Activated T-cell treated with anti-CD3 and anti-CD28 coated beads, Interleukin-2, amount 50 U/mL, for 72 hours (primary cell): ENCODE measurements at places on chromosomes 1 and 21.

GRCh38 chr21:35316933-35317332 lies 267.8 kb upstream of the RUNX1 start:
- no peak overlapping the region for H3K27ac ChIP-seq
- no peak overlapping the region for H3K4me3 ChIP-seq
- peak; percentile 23 for DNase-seq

DNA sequence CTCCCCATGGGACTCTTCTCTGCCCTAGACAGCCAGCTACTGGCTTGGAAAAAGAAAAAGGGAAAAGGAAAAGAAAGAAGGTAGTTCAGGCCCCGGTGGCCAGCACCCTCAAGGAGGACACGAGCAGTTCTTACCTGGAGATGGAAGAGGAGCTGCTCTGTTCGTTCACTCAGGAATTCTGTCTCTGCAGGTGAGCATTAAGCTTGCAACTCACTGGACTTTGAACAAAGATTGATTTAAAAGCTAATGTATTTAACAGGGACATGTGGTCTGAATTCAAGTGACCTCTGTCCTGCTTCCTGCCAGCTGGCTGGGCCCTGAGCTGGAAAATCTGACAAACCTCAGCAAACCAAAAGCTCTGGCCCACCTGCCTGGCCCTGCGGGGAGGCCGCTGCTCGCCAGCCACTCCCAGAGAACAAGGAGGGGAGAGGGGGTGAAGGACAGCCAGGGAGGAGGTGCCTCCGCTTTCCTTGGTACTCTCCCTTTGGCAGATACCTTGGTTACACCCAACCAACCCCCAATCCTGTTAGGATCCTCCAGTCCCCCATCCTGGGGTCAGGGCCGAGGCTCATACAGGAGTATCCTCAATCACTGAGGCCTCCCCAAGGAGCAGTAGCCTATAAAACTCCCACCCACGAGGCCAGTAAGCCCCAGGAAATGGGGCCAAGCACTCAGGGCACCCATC lies at the start of gene PDZK1:
PDZK1 (minus strand) TSS at position 186 of the 685 bp plus-strand sequence. CDS start 19,347 bp downstream, outside the sequence.
- no peak within 1 kb of the TSS for H3K27ac ChIP-seq
- no peaks in the 10 kb centered on the region for H3K27me3 ChIP-seq
- no peaks in the 10 kb centered on the region for H3K36me3 ChIP-seq
- H3K4me3 ChIP-seq: no peak within 1 kb of the TSS

- peaks cover 26% of the 10 kb centered on the region for H3K27me3 ChIP-seq
- no peaks in the 10 kb centered on the region for H3K36me3 ChIP-seq
- DNase-seq: no peak
- no peak overlapping the region for H3K4me3 ChIP-seq
- no peak overlapping the region for H3K27ac ChIP-seq
- peaks cover 14% of the 10 kb centered on the region for H3K4me1 ChIP-seq
Measured at GRCh38 chr21:45356251-45356650, 48.7 kb upstream of the COL18A1 start.

GRCh38 chr1:3193811-3194210 lies 124.8 kb downstream of the PRDM16 start:
- H3K27me3 ChIP-seq: no peaks in the 10 kb centered on the region
- DNase-seq: no peak
- no peaks in the 10 kb centered on the region for H3K36me3 ChIP-seq
- H3K27ac ChIP-seq: no peak overlapping the region

DNA sequence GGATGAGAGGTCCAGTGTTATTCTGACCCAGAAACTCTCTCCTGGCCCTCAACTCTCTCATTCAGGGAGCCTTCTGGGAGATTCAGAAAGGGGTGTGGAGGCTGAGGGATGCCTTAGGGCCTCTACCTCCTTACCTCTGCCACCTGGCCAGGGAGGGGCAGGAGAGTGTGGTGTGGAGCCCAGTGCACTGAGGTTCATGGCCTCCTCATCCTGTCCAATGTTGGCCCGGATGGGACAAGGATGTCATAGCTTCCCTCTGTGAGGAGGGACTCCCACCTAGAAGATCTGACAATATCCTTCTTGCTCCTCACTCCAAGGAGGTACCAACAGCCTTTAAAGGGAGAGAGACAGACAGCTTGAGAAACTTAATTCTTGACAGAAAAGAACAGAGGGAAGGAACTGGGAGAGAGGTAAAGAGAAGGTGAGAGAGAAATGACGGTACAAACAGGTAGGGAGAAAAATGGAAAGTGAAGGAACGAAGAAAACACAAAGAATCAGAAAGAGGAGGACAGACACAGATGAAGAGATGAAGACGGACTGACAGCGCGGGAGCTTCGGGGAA lies 779 bp downstream of the BEND5 start:
- peak overlapping the region; percentile 61 for H3K27ac ChIP-seq
- peaks cover 7% of the 10 kb centered on the region for H3K36me3 ChIP-seq
- H3K4me3 ChIP-seq: peak overlapping the region; percentile 89
- peaks cover 7% of the 10 kb centered on the region for H3K27me3 ChIP-seq
- peaks cover 34% of the 10 kb centered on the region for H3K4me1 ChIP-seq
- DNase-seq: no peak

DNA sequence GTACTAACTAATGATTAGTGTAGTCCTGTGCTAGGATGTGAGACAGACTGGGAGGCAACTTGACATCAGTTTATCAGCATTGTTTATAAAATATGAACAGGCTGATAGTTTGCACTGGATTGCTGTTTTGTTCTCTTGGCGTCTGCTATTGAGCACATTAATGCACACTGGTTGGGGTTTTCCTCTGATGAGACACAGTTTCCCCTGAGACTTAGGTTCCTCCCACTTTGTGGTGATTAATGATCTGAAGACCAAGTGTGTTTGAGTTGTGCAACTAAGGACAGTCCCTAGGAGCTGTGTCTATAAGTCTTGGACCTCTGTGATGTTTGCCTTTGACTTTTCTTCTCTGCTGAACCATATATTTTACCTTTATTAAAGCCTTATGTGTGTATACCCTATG lies 1015.4 kb downstream of the AMY1C start:
- no peak for DNase-seq
- no peak overlapping the region for H3K4me3 ChIP-seq
- no peaks in the 10 kb centered on the region for H3K27me3 ChIP-seq
- no peak overlapping the region for H3K27ac ChIP-seq
- no peaks in the 10 kb centered on the region for H3K4me1 ChIP-seq
- H3K36me3 ChIP-seq: peaks cover 3% of the 10 kb centered on the region

GRCh38 chr1:208078752-208079151 lies 165.4 kb downstream of the PLXNA2 start:
- H3K27ac ChIP-seq: no peak overlapping the region
- no peaks in the 10 kb centered on the region for H3K36me3 ChIP-seq
- no peak for DNase-seq
- no peaks in the 10 kb centered on the region for H3K4me1 ChIP-seq

DNA sequence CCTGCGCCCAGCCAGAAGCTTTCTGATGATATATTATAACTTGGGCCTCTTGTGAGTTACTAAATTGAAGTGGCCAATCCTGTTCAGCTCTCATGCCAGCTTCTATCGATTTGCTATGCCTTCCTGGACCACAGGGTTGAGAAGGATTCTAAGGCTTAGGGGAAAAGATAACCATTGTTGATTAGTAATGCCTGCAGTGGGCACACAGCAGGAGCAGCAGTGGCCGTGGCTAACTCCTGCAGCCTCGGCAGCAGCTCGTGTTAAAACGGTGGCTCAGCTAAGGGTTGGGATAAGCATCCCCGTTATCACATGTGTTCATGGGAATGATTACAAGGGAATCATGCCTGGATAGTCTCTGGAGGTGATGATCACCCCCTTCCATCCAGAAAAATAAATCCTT lies 20.5 kb upstream of the KCNE2 start:
- no peak overlapping the region for H3K4me3 ChIP-seq
- no peaks in the 10 kb centered on the region for H3K27me3 ChIP-seq
- peaks cover 8% of the 10 kb centered on the region for H3K4me1 ChIP-seq
- H3K36me3 ChIP-seq: no peaks in the 10 kb centered on the region
- no peak for DNase-seq

DNA sequence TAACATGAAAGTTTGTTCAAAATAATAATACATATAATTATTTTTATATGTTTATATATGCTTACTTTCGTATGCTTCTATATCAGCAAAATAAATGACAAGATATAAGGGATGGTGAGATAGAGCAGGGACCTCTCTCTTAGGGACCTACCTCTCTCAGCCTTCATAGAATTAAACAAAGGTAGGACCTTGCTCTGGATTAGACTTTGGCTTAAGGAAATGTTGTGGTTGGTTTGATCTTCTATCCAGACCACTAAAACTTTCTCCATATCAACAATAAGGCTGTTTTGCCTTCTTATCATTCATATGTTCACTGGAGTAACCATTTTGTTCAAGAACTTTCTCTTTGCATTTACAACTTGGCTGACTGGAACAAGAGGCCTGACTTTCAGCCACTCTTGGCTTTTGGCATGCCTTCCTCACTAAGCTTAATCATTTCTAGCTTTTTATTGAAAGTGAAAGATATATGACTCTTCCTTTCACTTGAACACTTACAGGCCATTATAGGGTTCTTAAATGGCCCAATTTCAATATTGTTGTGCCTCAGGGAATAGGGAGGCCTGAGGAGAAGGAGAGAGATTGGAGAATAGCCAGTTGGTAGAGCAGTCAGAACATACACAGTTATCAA lies 14.4 kb downstream of the FRRS1 start:
- H3K27ac ChIP-seq: no peak overlapping the region
- H3K4me3 ChIP-seq: peak overlapping the region; percentile 2
- peaks cover 2% of the 10 kb centered on the region for H3K36me3 ChIP-seq
- peaks cover 30% of the 10 kb centered on the region for H3K4me1 ChIP-seq
- H3K27me3 ChIP-seq: peaks cover 9% of the 10 kb centered on the region

DNA sequence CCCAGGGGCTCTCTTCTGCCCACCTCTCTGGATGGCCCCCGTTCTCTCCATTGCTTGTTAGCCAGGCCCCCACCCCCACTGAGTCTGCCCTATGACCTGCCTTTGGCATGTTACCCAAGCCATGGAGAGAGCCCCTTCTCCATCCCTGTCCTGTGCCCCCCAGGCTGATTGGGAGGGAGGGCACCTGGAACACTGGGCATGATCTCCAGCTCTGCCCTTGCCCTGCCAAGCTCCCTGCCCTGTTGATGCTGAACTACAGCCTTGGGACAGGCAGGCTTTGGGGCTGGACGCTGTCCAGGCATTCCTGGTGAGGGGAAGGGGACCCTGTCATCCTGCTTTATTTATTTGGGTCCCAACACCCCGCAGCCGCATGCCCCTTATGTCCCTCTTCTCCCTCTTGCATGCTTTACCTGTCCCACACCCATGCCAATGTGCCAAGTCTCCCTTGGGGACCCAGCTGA lies 10.7 kb downstream of the TRIM46 start:
- H3K36me3 ChIP-seq: peaks cover 2% of the 10 kb centered on the region
- no peaks in the 10 kb centered on the region for H3K4me1 ChIP-seq
- H3K4me3 ChIP-seq: no peak overlapping the region
- no peaks in the 10 kb centered on the region for H3K27me3 ChIP-seq

DNA sequence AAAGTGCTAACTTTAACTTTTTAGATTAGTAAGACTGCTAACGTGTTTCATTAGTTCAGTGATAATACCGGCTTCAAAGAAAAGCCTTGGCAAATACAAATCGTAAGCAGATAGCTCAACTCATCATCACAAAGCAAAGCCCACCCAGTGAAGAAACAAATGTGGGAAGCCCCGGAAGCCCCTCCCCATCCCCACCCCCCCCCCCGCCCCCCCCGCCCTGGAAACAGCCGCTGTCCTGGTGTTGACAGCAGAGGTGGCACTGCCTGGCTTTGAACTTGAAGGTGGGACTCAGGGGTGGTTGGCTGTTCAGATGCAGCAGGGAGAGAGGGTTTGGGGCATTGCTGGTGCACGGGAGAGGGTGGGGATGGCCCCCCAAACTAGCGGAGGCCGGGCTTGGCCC lies 14.1 kb downstream of the PDXK start:
- H3K27me3 ChIP-seq: no peaks in the 10 kb centered on the region
- H3K4me3 ChIP-seq: no peak overlapping the region
- peaks cover 57% of the 10 kb centered on the region for H3K4me1 ChIP-seq
- DNase-seq: no peak
- peak overlapping the region; percentile 57 for H3K27ac ChIP-seq

DNA sequence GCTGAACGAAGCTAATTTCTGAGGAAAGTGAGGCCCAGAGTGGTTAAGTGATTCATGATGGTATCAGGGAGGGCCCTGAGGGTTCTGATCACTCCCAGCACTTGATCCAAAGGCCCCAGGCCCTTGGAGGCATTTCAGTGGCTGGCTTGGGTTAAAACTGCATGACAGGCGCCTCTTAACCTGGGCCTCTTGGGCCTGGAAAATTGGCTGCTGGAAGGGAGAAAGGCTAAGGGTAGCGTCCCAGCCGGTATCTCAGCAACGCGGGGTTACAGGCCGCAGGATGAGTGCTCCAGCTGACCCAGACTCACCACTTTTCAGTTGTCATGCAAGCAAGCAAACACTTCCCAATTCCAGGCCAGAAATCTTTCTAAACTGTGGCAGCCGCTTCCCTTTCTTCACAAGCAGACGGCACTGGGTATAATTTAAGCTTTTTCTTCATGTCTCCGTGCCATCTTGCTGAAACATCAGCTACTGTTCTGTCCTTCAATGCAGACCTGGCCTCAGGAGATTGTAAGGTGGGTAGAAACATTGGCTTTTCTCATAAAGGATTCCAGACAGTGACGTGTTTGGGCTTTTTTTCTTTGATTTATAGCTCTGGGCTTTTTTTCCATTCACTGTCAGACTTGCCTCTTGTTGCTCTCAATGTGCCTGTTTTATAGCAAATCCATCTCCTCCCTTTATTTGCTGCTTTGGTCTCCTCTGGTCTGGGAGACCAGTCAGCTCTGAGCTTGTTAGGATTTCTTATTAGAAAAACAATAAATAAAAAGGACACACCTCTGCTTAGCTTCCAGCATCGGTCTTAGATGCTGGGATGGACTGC lies 229.1 kb downstream of the KCNJ6 start:
- H3K27me3 ChIP-seq: peaks cover 5% of the 10 kb centered on the region
- H3K36me3 ChIP-seq: no peaks in the 10 kb centered on the region
- H3K27ac ChIP-seq: no peak overlapping the region
- no peak overlapping the region for H3K4me3 ChIP-seq
- no peaks in the 10 kb centered on the region for H3K4me1 ChIP-seq

- no peak for DNase-seq
- no peaks in the 10 kb centered on the region for H3K36me3 ChIP-seq
- H3K4me3 ChIP-seq: no peak overlapping the region
Measured at GRCh38 chr1:40901886-40902852, 40.0 kb upstream of the CITED4 start.

- DNase-seq: no peak
- peaks cover 10% of the 10 kb centered on the region for H3K36me3 ChIP-seq
- peaks cover 20% of the 10 kb centered on the region for H3K4me1 ChIP-seq
- no peaks in the 10 kb centered on the region for H3K27me3 ChIP-seq
- H3K27ac ChIP-seq: no peak overlapping the region
Measured at GRCh38 chr1:110380672-110381283, 10.0 kb downstream of the SLC16A4 start.

DNA sequence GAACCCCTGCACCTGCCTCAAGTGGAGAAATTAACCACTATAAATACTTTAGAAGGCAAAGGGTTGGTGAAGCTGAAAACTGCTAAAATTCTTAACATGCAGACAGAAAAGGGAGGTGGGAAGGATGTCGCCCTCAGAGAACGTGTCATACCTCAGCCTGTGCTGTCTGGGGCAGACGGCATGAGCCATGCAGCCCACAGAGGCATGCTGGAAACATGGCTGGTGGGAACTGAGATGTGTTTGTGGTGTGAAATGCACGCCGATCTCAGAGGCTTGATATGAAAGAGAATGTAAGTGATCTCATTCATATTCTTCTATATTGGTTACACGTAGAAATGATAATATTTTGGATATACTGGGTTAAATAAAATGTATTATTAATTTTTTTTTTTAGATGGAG lies 16.3 kb downstream of the AGPAT3 start:
- peak; percentile 32 for DNase-seq
- peak overlapping the region; percentile 48 for H3K27ac ChIP-seq
- H3K36me3 ChIP-seq: peaks cover 11% of the 10 kb centered on the region
- no peaks in the 10 kb centered on the region for H3K27me3 ChIP-seq

GRCh38 chr1:201515062-201515750 lies 8.3 kb upstream of the CSRP1 start:
- H3K36me3 ChIP-seq: no peaks in the 10 kb centered on the region
- no peak overlapping the region for H3K27ac ChIP-seq
- H3K27me3 ChIP-seq: no peaks in the 10 kb centered on the region
- no peak for DNase-seq
- no peak overlapping the region for H3K4me3 ChIP-seq
- peaks cover 5% of the 10 kb centered on the region for H3K4me1 ChIP-seq
